Muscle of back (tissue), 13 donors: ENCODE measurements at places on chromosomes 6 and 20. TPM values are rescaled to one million over a fixed set of nuclear protein-coding genes. Genes with fewer than 3 reads are reported as not detected.

GRCh38 chr20:20520776-20521175, 152.9 kb downstream of the INSM1 start:
- no peak for DNase-seq

DNA sequence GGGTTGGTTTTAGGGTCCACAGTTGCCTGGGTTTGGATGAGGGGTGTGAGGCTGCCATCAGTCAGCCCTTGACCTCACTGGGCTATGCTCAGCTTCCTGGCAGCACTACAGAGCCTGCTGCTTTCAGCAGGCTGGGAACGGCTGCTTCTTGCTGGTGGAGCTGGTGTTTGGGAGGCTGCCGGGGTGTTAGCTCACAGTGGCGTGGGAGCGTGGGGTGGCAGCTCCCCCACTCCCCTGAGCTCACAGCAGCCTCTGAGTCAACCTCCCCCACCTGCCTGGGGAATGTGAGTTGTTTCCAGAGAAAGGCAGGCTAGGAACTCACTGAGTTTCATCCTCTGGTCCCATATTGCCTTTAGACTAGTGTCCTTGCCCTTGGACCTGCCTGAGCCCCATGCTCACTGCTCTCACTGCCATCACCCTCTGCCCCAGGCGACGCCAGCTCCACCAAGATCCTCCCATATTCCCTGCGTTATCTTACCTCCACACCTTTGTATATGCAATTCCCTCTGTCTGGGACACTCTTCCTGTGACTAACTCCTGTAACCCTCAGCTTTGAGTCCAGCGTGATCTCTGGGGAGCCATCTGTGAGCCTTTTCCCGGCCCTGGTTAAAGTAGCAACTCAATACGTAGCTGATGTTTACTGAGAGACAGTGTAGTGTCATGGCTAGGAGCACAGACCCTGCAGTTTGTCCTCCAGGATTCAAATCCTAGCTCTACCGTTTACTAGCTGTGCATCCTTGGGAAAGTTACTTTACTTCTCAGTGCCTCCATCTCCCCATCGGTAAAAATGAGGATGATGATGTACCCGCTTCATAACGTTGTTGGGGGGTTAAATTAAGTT, 34.8 kb downstream of the PPP1R16B start:
- no peak for DNase-seq

DNA sequence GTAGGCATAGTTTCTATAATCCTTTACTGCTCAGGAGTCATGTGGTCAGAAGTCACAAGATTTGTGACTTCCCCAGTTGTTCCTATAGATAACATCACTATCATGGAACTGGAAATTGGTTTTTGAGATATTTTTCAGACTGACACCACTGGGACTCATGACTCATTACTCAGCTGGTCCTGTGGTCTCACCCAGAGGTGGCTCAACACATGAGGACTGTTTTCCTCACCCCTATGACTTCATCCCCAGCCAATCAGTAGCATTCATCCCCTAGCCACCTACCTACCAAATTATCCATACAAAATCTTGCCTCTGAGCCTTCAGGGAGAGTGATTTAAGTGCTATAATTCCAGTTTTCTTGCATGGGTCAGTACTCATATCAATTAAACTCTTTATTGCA, 1217.7 kb downstream of the EPHA7 start:
- no peak for DNase-seq

GRCh38 chr6:14986370-14986769, 259.5 kb upstream of the JARID2 start:
- no peak for DNase-seq

GRCh38 chr6:124090491-124090890, 286.8 kb downstream of the NKAIN2 start:
- DNase-seq: no peak

DNA sequence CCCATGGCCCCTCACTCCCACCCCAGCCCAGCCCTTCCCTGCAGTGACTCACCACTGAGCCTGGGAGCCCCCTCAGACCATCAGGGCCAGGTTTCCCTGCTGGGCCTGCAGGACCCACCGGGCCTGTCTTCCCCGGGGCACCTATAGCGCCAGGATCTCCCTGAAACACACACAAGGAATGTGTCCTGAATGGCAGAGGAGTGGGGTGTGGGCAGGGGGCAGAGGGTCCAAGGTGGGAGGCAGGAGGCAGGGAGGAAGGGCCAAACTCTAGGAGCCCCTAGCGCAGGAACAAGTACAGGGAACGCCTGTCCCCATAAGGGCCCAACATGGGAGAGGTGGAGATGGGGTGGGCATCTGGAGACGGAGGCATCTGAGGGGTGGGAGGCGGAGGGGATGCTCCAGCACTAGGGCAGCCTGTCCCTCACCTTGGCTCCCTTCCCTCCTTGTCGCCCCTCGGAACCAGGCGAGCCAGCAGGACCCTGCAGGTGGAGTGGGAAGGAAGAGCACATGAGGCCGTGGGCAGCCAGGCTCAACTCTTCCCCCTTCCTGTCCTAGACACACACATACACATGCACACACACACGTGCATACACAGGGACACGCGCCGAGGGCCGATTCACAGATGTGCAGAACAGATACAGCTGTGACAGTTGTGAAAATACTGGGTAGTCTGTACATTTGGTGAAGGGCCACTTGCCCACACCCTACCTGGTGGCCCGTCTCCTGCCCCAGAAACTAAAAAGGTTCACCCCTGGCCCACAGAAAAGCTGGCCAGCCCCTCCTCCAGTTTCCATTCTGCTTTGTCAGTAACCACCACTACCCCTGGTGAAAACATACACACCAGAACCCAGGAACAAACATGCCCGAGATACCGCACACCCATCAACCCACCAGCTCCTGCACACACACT, 24.6 kb downstream of the COL11A2 start:
- no peak for DNase-seq

Gene BPI
- polyA plus RNA-seq: 0.83 TPM

Gene TIAM2
- 16.6 TPM for polyA plus RNA-seq

Gene ADISSP
- 21.4 TPM for polyA plus RNA-seq

Gene EPPIN
- polyA plus RNA-seq: 0.16 TPM
